ENCODE measurements at places on chromosomes 16 and 17. TPM values are rescaled to one million over a fixed set of nuclear protein-coding genes. Genes with fewer than 3 reads are reported as not detected.

Gene SPDYE4
- not detected for total RNA-seq

Gene CYGB
- total RNA-seq: 46.0 TPM

Gene TRPV3
- 1.0 TPM for total RNA-seq

Gene SEZ6
- not detected for total RNA-seq

Gene PRAC2
- not detected for total RNA-seq

All from smooth muscle cell of trachea (primary cell).